ENCODE measurements at places on chromosomes 6 and 20.

- DNase-seq: no peak
These were observed 35.8 kb downstream of the TOP1 start for GRCh38 chr20:41064377-41064776.

DNA sequence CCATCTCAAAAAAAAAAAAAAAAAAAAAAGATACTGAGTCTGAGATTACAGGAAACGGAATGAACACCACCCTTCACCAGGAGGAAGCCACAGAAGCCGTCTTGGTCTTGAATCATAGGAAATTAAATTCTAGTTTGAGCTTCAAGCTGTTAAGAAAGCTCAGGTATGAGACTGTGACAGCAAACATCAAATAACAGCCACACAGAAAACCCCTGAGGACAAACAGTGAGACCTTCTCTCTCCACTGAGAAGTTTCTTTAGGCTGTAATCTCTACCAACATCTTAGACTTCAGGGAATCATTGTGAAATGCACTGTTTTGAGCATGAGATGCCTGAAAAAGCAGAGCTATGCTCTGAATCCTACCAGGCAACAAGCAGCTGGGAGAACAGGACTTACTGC is 30.8 kb downstream of the PDE10A start:
- no peak for DNase-seq

- no peak for DNase-seq
These were observed 212.5 kb upstream of the SUPT3H start for GRCh38 chr6:45590226-45590625.

- no peak for DNase-seq
These were observed 354.1 kb upstream of the MAP3K7 start for GRCh38 chr6:90940812-90941481.

DNA sequence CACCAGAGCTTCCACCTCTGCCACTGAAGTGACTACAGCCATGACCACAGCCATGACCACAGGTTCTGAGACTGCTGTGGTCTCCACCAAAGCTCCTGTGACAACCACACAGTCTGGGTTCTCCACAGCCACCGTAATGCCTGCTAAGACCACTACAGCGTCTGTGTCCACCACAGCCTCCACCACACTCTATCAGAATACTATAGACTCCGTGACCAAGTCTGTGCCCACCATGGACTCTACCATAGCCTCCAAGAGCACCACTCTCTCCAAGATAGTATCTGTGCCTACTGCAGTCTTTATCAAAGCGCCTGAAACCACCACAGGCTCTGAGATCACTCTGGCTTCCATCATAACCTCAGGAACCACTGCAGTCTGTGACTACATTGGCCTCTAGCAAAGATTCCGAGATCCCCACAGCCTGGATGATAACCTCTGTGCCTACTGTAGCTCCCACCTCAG is 18.3 kb upstream of the MUC21 start:
- no peak for DNase-seq
